ENCODE measurements at places on chromosomes 1 and 21.

- DNase-seq, result no peak
Measured at GRCh38 chr1:216054600-216054999, 368.6 kb downstream of the USH2A start.

DNA sequence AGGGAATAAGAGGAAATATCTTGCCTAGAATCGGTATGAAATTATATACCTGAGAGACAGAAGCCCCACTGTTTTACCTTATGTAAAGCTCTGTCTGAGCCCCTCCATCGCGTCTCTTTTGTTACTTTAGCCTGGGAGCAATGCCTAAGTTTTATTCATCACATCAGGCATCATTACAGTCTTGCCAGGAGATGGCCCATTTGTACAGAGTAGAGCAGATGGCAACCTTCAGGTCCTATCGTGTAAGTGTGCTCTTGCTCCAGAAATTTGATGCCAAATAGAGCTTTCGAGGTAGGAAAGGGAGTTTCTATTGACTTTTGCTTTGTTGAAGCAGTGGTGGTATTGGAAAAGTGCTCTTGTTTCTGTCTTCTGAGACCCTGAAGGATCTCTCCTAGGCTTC, 24.9 kb downstream of the CFAP126 start:
- no peak for DNase-seq

GRCh38 chr1:212073490-212073889, 37.9 kb downstream of the DTL start:
- DNase-seq, result no peak

DNA sequence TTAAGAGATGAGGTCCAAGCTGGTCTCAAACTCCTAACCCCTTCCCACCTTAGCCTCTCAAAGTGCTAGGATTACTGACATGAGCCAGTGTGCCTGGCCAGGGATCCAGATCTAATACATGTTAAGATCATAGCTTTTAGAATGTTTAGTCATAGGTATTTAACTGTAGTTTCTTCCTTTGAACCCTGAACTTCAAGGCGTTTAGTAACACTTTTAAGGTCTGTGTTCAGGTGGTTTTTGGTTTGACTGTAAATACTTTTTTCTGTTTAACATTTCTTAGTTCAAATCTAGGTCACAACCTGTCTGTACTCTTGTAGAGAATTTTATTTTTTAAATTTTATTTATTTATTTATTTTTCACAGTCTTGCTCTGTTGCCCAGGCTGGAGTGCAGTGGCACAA, 28.1 kb downstream of the RAP1A start:
- no peak for DNase-seq

DNA sequence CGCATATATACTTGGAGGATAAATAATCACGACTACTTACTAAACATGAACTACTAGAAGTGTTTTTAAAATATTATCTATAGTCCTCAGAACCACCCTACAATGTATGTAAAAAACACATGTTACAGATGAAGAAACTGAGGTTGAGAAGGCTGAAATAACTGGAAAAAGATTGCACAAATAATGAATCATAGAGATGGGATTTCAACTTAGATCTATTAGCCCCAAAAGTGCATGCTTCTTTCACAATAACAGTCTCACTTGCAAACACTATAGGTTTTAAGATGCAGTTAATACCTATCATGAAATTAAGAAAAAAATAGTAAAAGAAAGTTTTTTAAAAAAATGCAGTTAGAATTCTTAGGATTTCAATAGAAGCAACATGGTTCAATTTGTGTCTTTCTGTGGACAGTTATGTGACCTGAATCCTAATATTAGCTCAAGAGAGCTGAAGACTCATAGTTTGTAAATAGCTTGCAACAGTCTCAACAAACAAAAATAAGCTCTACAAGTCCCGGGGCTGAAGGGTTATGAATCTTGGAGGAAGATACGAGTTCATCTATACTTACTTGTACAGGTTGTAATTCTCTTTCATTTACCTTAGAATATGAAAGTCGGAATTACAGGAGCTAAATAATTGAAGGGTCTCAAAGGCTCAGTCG, 58.6 kb upstream of the NTPCR start:
- DNase-seq, result no peak

GRCh38 chr1:41418857-41419583, 57.8 kb downstream of the FOXO6 start:
- DNase-seq, result no peak

GRCh38 chr1:201560328-201561194, 21.6 kb downstream of the NAV1 start:
- DNase-seq, result no peak

DNA sequence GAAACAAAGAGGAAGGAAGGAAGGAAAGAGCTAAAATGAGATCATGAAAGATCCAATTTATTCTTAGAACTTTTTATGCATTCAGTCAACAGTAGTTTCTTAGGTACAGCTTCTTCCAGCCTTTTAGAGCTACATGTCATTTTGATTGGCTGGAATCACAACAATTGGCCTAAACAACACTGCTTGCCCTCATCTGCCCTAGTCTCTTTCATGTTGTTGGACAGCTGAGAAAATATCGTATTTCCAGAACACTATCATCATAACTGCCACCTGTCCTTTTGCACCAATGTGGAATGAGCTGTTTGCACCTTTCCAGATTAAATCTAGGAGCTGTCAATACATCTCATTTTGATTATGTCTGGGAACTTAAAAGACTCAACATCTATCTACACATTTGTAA, 161.7 kb downstream of the TGFBR3 start:
- no peak for DNase-seq

DNA sequence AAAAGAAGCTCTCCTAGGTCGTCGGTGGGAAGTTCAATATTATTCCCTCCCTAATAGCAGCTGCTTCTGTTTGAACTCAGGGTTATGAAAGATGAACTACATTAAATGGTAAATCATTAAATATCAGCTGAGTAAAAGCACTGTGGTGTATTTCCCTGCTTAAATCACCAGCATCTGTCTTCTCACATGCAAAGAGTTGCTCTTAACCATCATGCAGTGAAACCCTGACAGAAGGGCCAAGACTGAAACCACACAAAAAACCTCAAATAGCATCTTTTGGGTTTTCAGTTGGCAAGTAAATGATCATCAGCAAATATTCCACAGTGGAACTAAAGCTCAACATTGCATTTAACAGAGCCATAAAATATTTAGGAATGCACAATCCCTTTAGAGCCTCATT, 380.0 kb upstream of the ADGRL2 start:
- DNase-seq, result no peak

- no peak for DNase-seq
Measured at GRCh38 chr1:207971331-207972219, 60.6 kb upstream of the CD34 start.

DNA sequence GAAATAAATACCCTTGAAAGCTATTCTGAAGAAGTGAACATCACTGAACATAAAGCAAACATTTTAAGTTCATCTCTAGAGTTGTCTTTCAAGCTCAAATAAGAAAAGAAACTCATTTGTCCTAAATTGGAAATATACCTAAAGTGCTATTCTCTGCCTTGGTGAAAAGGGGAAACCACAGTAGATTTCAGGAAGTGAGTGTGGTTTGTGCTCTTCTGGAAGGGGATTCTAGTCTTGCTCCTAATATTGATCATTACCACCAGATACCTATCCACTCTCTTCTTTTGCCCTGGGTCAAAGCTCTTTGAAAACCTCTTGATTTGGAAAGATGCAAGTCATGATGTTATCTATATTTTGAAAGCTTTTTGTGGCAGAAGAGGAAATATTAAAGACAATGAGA, 798.1 kb downstream of the ADGRL2 start:
- no peak for DNase-seq

DNA sequence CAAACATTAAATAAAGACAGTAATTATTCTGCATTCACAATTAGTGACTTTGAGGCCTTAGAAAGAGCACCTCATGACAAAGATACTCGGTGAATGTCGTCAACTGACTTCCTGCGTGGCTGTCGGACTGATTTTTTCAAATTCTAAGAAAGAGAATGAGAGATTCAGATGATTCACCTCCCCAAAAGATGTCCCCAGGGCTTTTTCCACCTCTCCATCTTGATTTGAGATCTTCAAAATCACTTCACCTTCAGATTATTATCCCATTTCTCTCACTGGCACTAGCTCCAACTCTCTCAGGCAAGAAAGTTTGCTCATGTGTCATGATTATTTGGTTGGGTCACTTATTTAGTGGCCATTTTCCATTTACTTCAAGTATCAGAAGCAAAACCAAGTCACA, 5.0 kb upstream of the EDEM3 start:
- no peak for DNase-seq

- no peak for DNase-seq
Measured at GRCh38 chr1:41615981-41616380, 131.5 kb upstream of the EDN2 start.

GRCh38 chr1:229570891-229571516, 12.5 kb upstream of the ABCB10 start:
- DNase-seq, result no peak

GRCh38 chr1:231182317-231182716, 20.5 kb downstream of the TRIM67 start:
- DNase-seq, result no peak

DNA sequence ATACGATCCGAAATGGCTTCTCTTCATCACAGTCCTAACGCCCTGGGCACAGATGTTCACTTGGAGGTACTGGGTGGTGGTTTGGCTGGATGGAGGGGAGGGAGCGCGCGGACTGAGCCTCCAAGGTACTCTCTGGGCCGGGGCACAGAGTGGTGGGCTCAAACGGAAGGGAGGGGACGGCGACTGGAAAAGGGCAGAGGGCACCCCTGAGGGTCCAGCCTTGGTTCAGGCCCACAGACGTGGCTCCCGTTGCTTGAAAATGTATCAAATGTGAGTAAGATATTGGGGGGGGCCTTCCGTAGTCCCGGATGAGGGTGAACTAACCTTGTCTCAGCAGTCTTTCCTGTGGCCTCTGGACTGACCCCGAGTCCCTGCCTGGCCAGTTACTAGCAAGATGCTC, 463 bp downstream of the IL12RB2 start:
- DNase-seq, result no peak

Measured in T-helper 22 cell (primary cell).